ENCODE measurements at places on chromosomes 2 and 18.

GRCh38 chr2:45777996-45778719 lies 126.7 kb downstream of the PRKCE start:
- no peak for DNase-seq

DNA sequence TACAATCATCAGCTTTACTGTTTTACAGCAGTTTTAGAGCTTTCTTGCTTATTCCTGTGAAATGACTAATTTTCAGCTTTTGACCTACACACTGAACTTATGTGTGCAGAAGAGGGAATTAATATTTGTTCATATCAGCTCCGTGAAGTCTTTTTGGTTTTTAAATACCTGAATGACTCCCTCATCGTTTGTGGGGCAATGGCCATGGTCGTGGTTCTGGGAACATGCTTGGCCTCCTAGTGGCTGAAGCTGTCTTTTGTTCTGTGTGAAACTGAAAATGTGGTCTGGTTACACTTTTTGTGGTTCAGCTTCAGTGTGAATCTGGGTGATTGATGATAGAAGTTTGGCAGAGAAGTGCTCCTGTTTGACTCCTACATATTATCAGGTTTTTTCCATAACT lies 408.1 kb downstream of the THSD7B start:
- DNase-seq = peak; percentile 2

DNA sequence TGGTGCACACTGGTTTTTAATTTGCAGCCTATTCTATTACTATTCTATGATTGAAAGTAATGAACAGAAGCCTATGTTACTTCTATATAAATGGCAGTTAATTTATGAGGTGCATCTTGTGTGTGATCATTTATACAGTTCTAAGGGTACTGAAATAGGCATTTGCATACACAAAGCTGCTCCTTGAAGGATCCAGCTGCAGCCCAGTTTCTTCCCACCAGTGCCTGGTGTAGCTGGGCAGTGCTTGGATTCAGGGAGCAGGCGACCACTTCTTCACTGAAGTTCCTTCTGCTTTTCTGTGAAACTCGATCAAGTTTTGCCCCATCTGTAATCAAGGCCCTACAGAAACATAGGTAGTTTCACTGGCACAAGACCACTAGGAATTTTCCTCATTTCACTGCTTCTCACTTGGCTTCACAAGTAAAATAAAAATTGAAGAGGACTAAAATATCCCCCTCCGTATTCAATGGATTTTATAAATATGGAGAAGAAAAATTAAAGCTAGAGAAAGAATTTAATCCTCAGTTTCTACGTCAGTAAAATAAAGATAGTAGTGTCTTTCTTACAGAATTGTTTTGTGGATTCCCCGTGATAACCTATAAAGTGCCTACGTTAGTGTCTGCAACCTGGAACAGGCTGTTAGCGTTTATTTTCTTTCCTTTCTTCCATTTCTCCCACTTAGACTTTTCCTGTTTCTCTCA lies 1.7 kb upstream of the LPIN2 start:
- DNase-seq = no peak

GRCh38 chr2:217886720-217887309 lies 116.0 kb downstream of the TNS1 start:
- peak; percentile 80 for DNase-seq

DNA sequence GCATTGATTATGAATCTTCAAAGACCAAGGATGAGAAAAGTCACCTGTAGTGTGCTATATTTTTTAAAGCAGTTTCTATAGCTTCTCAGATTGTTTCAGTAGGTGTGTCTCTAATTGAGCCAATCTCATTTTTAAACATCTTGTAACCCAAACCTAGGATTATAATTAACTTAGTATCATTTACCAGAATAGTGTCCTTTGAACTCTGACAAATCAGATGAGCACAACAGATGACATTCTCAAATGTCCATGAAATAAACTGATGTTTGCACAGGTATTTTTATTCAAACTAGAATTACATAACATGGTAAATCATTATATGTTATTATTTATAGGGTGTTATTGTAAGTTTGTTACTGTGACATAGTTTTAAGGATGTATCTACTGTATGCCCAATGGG lies 126.1 kb upstream of the MAP3K20 start:
- no peak for DNase-seq

GRCh38 chr2:47521666-47522285 lies 118.8 kb downstream of the MSH2 start:
- DNase-seq = no peak

- DNase-seq = no peak
These were observed 62.9 kb downstream of the AFTPH start for GRCh38 chr2:64586883-64587481.

- no peak for DNase-seq
These were observed 25.6 kb upstream of the TGIF1 start for GRCh38 chr18:3424280-3424890.

- peak; percentile 15 for DNase-seq
These were observed 27.2 kb upstream of the KCNF1 start for GRCh38 chr2:10884574-10884975.

DNA sequence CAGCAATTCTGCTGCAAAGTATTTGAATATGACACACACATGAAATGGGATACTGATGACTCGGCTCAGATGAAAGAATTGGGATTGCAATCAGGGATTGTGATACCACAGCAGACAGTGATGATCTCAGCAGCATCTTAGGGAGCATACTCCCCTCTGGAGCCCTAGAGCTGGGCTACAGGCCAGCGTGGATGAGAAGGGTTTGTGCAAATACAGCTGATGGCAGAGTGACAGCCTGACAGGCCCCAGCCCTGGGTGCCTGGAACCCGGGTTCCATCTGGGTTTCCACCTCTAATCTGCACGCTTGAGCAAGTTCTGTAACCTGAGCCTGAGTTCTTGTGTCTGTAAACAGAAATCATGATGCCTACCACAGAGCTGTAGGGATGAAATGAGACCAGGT lies 418.0 kb downstream of the LRATD1 start:
- DNase-seq = no peak

All from iPS DF 19.7 (cell line).